Activated CD4-positive, alpha-beta T cell treated with anti-CD3 and anti-CD28 coated beads, Interleukin-2, amount 10 ng/mL, durations not matched to agents 7 days and 5 days (primary cell): ENCODE measurements at places on chromosomes 12 and 14. TPM values are rescaled to one million over a fixed set of nuclear protein-coding genes. Genes with fewer than 3 reads are reported as not detected.

The PRB2 gene
- total RNA-seq: not detected

- peaks cover 74% of the 10 kb centered on the region for H3K36me3 ChIP-seq
- no peaks in the 10 kb centered on the region for H3K27me3 ChIP-seq
- no peak overlapping the region for H3K27ac ChIP-seq
- H3K4me1 ChIP-seq: no peaks in the 10 kb centered on the region
These were observed 7.6 kb downstream of the POP5 start for GRCh38 chr12:120573560-120573959.

The RNF41 gene
- 31.6 TPM for total RNA-seq

The TAS2R20 gene
- total RNA-seq: 1.6 TPM

DNA sequence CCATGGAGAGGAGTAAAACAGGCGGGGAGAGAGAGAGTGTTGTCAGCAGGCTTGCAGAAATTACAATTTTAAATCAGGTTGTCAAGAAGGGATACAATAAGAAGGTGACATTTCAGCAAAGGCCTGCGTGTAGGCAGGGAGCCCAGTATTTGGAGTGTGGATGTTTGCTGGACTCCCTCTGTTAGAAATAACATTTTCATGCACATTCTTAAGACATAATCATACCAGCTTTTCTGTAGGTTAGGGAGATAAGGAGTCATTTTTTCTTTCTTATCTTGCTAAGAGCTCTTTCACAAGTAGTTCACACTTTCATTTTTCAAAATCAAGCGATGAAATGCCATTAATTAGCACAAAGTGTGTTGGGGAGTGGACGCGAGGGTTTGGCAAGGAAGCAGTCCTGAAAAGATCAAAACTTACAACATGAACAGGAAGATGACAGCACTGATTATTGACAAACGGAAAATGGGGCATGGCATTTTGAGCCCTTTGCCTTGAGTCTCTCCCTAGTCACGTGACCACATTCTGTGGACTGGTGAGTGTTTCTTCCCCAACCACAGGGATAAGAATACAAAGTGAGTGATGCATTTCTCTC lies 160.2 kb downstream of the DAD1 start:
- no peaks in the 10 kb centered on the region for H3K36me3 ChIP-seq
- H3K27ac ChIP-seq: no peak overlapping the region
- DNase-seq: no peak
- no peaks in the 10 kb centered on the region for H3K27me3 ChIP-seq

DNA sequence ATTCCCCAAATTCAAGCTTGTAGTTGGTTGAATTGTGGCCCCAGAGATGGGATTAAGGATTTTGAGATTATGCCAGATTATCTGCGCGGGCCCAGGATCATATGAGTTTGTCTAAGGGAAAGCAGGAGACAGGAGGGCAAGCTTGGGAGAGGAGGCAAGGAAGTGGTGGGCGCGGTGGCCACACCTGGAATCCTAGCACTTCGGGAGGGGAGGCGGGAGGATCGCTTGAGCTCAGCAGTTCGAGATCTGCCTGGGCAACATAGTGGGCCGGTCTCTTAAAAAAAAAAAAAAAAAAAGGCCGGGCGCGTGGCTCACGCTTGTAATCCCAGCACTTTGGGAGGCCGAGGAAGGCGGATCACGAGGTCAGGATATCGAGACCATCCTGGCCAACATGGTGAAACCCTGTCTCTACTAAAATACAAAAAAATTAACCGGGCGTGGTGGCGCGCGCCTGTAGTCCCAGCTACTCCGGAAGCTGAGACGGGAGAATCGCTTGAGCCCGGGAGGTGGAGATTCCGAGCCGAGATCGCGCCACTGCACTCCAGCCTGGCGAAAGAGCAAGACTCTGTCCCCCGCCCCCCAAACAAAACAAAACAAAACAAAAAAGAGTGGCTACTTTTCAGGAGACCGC lies 881 bp upstream of the PUS1 start:
- H3K4me3 ChIP-seq: peak overlapping the region; percentile 78
- no peaks in the 10 kb centered on the region for H3K27me3 ChIP-seq
- no peak for DNase-seq
- H3K4me1 ChIP-seq: peaks cover 33% of the 10 kb centered on the region
- peak overlapping the region; percentile 95 for H3K27ac ChIP-seq
- peaks cover 19% of the 10 kb centered on the region for H3K36me3 ChIP-seq

The MSI1 gene
- not detected for total RNA-seq
